ENCODE measurements at places on chromosomes 5 and 9.

GRCh38 chr5:14676320-14676719, 11.8 kb downstream of the OTULIN start:
- peak; percentile 60 for DNase-seq

- no peak for DNase-seq
These were observed 175.9 kb upstream of the MAP3K1 start for GRCh38 chr5:56639476-56639875.

DNA sequence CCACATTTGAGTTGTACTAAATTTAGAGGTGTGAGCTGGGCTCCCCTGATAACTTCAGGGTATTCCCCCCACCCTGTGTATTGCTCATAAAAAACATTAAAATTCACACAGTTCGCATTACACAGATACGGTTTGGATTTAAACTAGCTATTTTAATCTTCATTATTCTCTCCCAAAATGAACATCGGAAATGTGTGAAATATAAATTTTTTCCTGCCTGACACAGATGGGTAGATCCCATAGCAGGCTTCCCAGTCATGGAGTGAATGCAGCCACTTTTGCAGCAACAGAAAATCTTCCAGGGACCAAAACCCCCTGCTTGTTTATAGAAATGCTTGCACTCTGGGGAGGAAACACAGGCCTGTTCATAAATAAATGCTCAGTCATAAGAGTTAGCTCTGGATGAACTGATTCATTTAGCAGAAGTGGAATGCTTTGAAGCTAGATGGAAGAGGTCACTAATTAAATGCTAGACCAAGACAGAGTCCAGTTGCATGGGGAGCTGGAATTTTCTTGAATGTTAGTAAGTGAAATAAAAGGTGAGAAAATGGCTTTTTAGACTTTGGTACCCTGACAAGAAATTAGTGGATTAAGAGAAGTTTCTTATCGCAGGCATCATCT, 115.6 kb downstream of the PDE8B start:
- DNase-seq, result no peak

DNA sequence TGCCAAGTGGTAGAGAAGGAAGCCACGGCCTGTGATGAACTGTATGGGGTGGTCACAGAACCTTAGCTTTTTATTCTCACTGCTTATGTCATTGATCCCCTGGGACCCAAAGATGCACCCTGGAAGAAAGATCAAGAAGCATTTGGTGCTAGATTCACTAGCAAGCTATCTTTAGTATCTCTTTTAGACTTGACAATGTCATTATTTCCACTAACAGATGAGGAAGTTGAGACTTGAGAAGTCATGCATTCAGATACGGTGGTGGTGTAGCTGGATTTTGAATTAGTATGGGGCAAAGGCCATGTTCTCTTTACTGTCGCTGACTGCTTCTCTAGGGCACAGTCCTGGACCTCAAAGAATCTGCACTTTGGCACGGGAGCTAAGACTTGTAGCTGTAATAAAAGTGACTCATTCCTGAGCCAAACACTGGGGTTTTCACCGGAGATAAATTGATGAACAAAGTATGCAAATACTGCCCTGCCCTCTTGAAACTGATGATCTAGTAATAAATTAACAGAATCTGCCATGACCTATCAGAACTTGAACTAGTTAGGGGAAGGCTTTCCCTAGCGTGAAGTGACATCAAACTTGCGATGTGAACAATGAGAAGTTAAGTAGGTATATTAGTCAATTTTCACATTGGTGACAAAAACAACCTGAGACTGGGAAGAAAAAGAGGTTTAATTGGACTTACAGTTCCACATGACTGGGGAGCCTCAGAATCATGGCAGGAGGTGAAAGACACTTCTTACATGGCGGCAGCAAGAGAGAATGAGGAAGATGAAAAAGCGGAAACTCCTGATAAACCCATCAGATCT, 5.4 kb downstream of the GDA start:
- no peak for DNase-seq

DNA sequence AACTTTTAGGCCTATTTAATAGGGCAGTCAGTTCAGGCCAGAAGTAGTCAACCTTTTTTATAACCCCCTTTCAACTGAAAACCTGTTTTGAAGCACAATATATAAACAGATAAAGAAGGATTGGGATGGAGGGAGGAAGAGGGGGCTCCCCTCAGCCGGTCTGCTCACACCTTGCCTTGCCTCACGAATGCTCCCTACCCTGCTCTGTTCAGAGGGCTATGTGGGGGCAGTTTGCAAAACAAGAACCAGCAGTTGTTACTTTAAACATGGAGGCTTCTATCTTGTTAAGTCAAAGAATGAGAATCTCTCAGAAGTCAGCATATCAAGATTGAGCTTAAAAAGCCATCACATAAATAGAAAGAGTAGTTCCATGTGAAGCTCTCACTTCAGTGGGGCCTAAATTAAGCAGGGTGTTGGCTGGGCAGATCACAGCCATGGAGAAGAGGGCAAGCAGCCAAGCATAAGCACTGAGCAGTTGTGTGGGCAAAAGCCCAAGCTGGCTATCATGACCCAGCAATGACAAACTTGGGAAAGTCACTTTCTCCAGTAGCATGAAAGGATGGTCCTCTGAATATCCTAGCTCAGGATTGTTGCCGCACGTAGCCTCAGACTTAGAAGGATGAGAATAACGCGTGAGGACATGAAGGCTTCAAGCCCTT, 70.6 kb downstream of the ALDH1A1 start:
- no peak for DNase-seq

- no peak for DNase-seq
These were observed 10.0 kb downstream of the DMXL1 start for GRCh38 chr5:119080936-119081335.

DNA sequence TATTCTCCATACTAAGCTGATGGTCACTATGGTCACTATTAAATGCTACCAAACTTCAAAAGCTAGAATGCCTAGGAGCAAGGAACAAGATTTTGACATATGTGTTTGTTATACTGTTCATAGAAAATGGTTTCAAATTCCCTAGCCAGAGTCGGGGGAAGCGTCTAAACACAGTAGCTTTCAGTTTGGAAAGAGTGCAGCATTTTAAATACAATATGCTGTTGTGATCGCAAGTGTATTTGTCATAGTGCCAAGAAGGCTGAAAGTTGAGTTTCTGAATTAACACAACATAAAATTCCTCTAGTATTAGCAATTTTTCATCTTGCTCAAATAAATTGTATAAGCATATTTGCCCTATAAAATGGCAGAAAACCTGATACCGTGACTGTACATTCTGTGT, 280.4 kb downstream of the ZNF608 start:
- DNase-seq, result no peak

GRCh38 chr9:113609562-113610318, 146.2 kb downstream of the RGS3 start:
- no peak for DNase-seq

- DNase-seq, result no peak
These were observed 35.6 kb downstream of the NFIB start for GRCh38 chr9:14278291-14278721.

GRCh38 chr5:88734191-88734640, 148.8 kb downstream of the MEF2C start:
- peak; percentile 67 for DNase-seq

DNA sequence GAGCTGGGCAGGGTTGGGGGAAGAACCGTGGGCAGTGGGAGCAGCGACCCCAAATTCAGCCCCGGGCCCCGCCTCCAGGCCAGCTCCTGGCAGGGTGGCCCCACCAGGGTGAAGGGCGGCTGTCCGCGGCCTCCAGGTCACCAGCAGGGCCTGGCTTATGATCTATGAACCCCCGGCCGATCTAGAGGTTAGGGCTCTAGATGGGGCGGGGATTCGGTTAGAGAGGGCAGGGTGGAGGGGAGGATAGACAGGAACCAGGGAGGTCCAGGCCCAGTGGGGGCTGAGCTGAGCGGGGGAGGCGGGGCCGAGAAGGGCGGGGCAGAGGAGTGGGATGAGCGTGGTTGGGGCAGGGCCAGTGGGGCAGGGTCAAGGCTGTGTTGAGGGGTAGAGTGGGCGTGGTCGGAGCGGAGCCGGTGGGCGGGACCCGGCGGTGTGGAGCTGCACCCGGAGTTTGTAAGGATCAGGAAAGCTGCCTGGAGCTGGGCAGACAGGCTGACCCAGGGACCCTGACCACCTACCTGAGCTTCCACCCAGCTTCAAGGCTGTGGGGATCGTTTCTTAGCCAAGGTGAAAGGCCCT, 29.3 kb upstream of the OBP2B start:
- no peak for DNase-seq

- DNase-seq, result no peak
These were observed 126.5 kb downstream of the RPS23 start for GRCh38 chr5:82151662-82152061.

GRCh38 chr9:121785673-121786542, 134.5 kb downstream of the DAB2IP start:
- no peak for DNase-seq

DNA sequence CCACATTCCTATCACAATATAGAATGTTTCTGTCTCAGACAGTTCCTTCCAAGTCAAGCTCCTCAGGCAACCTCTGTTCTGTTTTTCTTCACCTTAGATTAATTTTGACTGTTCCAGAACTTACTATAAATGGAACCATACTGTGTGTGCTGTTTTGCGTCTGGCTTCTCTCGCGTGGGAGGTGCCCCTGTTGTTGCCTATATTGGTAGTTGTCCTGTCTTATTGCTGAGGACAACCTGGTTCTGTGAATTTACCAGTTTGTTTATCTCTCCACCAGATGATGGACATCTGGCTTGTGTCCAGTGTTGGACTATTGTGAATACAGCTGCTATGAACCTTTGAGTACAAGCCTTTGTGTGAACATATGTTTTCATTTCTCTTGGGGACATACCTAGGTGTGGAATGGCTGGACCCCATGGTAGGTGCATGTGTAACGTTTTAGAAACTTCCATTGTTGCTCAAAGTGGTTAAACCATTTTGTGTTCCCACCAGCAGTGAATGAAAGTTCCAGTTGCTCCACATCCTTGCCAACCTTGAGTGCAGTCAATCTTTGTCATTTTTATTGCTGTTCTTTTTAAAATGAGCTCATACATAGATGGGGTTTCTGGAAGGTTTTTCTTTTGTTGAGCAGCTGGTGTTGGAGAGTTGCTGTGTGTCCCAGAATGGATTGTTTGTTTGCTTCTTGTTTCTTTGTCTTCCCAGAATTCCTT, 18.1 kb downstream of the HMCN2 start:
- DNase-seq, result no peak

DNA sequence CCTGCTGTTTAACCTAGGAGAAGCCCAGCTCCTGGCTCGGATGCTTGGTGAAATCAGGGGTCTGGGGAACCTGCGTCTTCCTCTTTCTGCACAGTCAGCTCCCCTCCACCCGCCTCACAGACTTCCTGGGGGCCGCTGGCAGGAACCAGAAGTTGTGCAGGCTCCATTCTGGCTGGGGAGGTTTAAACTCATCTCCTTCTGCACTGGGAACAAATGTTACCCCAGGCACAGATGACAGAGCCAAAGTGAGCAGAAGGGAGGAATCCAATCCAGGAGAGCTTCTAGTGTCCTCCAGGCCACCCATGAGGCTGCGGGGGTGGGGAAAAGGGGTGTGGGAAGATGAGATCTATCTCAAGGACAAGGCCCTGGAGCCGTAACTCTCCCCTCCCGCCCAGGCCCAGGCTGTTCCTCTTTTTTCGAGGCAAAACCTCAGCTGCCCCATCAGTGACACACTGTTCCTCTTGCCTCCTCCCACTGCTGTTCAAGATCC, 31.2 kb downstream of the KCNMB1 start:
- peak; percentile 89 for DNase-seq

DNA sequence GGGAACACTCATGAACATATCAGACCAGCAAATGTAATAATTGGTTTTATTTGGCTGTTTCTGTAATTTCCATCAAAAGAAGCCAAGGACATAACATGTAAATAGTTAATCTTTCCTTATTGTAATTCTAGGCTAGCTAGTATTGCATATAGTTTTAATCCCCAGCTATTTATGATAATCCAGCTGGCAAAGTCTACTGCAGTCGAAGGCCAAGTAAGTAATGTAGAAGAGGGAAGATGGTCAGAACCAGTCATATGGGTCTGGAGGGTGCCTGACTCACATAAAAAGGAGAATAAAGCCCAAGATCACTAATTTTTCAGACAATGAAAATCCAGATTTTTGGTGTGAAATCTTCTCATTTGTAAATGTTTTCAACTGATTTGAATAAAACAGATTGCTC, 106.3 kb downstream of the CCDC192 start:
- DNase-seq, result no peak

- no peak for DNase-seq
These were observed 66.1 kb downstream of the GPR21 start for GRCh38 chr9:123099548-123099947.

DNA sequence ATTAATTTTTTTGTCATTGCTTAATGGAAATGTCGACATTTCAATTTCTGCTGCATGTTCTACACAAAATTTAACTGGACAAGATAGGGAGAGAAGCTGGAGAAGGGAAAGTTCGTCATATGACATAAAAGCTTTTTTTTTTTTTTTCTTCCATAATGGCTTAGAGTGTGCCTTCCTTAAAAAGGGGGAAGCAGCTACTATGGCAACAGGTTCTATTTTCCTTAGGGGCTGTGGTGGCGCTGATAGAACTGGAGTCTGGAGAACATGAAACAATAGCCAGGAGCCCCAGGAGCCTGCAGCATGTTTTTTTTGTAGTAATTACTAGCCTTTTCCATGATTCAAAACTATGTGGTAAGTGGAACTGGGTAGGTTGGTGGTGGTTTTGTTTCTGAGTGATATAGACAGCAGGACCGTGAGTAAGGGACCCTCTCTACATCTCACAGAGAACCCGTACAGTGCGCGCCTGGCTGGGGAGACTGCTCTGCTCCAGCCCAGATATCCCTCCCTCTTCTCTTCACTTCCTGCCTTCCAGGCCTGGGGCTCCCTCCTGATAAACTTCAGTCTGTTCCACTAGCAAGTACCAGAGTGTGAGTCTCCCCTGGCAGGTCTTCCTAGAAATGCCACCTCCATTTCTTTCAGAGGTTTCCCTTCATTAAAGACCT, 301.6 kb downstream of the NR3C1 start:
- no peak for DNase-seq

GRCh38 chr5:34531751-34532360, 124.3 kb upstream of the RAI14 start:
- no peak for DNase-seq

GRCh38 chr9:116039312-116039711, 114.3 kb upstream of the PAPPA start:
- DNase-seq, result no peak

- DNase-seq, result peak; percentile 85
These were observed 181.0 kb upstream of the PITX1 start for GRCh38 chr5:135214897-135215616.

DNA sequence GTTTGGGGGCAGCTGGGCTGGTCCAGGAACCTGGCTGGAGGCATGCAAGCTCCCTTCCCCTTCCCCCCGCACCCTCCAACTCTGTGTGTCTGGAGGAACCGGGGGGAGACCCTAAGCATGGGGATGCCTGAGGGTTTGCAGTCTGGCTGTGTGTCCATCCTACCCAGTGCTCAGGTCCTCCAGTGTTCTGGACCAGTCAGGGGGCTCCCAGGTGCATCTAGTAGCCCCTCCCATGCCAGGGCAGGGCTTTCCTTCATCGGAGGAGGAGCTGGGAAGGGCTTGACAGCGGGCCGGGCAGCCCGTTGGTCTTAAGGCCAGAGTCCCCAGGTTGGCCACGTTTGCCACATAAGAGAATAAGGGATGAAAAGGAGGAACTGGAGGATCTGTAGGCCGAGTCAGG, 62.6 kb upstream of the IGFBPL1 start:
- DNase-seq, result no peak

- DNase-seq, result no peak
These were observed 9.0 kb upstream of the FAF2 start for GRCh38 chr5:176438959-176439757.

- no peak for DNase-seq
These were observed 988.2 kb upstream of the ARRDC3 start for GRCh38 chr5:92371171-92371888.

GRCh38 chr5:131256507-131256823, 7.4 kb upstream of the CDC42SE2 start:
- DNase-seq, result no peak
